ENCODE measurements at places on chromosomes 4 and X.
A peak's percentile ranks its signal among the peaks of the same experiment; 100 is the strongest.

DNA sequence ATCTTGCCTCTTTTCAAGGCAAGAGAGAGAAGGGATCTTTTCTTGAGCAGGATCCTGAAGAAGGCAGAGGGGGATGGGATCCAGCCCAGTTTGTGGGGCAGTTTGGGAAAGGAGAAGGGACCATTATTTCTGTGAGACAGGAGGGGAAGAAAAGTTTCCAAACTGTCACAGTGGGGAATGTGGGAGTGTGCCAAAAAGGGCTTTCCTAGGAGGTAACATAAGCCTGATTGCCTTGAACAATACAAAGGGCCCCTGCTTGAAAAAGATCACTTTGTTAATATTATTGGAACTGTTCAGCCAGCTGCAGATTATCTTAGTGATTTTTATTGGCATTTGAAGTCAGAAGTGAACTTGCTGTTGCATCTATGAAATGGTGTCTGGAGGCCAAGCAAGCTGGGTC lies 55.2 kb downstream of the MTM1 start:
- DNase-seq: no peak

GRCh38 chr4:47703008-47703407 lies 134.9 kb downstream of the CORIN start:
- no peak for DNase-seq

- no peak for DNase-seq
Observed at GRCh38 chr4:3340700-3341083, 47.9 kb downstream of the RGS12 start.

DNA sequence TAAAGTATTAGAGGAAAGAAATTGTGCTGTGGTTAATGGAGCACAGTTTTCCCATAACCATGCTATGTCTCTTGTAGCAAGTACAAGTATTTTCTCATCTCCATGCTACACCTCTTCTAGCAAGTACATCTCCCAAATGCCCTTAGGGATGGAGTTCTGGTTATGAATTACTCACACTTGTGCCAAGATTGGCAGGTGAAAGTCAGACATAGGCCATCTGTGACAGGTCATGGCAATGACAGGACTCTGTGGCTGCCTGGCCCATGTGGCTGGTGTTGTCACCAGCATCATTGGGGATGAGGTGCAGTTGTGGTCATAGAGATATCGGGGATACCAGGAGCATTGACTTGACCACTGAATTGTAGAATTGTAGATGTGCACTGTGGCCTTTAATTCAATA lies 310.2 kb downstream of the FAT4 start:
- no peak for DNase-seq

DNA sequence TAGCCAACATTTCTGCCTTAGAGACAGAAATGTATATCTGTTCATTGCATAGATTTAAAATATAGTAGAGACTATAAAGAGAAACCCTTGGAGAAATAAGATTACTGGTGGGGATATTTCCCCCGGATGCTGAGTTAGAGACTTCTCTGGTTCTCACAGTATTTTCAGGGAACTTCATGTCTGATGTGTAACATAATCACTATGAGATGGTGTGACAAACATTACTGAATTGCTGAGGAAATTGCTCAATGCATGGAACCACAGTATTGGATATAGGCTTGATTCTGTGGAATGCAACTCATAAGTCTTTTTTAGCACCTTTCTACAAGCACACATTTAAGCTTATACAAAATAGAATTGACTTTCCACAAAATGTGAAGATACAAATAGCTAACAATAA lies 152.7 kb downstream of the SOWAHB start:
- DNase-seq: no peak

- DNase-seq: no peak
Observed at GRCh38 chr4:18234108-18234507, 212.6 kb upstream of the LCORL start.

DNA sequence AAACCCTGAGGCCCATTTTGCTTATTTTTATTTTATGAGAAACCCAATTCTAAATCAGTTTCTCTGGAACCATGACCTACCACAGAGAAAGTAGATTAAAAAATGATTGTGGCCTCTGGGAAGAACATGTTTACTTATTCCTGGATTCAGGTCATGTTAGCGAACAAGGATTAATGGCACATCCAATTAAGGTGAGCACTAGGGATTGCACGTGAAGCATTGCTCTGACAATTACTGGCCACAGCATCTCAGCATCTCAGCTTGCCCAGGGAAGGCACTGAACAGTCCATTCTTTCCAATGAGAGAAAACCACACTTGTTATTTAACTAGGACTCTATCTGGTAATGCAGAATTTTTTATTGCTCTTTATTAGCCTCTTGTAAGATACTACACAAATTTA lies 119.8 kb downstream of the ZNF330 start:
- DNase-seq: no peak

- DNase-seq: no peak
Observed at GRCh38 chr4:100317032-100317864, 127.0 kb upstream of the DDIT4L start.

DNA sequence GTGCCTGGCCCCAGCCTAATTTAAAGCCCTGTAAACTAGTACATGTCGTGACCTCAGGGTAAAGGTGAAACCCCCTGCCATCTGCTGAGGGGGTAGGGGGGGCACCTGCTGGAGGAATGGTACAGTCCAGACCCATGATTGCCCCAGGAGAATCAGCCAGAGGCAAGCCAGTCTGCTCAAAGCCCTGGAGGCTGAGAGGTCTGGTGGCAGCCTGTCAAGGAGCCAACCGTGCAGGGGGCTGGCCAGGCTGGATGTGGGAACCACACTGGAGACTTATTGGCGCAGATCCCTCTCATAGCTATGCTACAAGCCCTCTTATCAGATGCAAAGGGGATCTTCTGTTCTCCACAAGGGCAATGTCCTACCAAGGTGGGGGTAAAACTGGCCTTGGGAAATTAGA lies 31.4 kb upstream of the PJA1 start:
- DNase-seq: no peak

GRCh38 chr4:10576236-10576635 lies 108.3 kb downstream of the CLNK start:
- no peak for DNase-seq

DNA sequence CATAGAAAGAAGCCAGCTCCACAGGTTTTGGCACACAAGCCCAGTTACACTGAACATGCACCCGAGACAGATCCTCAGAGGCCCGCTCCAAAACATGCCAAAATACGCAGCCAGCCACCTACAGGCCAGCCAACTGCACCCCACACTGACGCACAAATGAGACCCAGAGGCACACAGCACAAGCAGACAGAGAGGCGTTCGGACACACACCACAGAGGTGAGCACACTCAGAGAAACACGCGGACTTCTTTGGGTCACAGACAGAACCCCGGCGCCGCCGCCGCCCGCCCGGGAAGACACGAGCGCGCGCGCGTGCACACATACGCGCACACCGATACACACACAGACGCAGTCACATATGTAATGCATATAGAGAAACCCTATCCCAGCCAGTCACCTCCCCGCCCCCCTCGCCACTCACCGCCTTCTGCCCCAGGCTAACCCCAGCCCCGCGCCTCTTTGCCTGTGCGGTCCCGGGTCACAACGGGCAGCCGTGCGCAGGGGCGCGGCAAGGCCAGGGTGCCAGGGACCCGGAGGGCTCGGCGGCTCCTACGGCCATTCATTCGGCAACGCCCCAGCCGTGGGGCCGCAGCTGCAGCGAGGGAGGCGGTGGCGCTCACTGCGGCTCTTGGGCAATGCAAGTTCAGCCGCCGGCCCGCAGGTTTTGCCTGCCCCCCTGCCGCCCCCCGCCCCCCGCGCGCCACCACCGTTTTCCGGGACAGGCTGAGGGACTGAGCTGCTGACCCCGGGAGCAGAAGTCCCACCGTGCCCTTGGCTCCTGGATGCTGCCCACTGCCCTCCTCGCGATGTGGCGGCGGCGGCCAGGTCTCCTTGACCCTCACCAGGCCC lies 553 bp downstream of the SEPTIN6 start:
- peak; percentile 69 for DNase-seq

- DNase-seq: no peak
Observed at GRCh38 chr4:149113804-149114430, 671.7 kb upstream of the NR3C2 start.

GRCh38 chr4:875818-876423 lies 50.0 kb upstream of the CPLX1 start:
- DNase-seq: no peak

DNA sequence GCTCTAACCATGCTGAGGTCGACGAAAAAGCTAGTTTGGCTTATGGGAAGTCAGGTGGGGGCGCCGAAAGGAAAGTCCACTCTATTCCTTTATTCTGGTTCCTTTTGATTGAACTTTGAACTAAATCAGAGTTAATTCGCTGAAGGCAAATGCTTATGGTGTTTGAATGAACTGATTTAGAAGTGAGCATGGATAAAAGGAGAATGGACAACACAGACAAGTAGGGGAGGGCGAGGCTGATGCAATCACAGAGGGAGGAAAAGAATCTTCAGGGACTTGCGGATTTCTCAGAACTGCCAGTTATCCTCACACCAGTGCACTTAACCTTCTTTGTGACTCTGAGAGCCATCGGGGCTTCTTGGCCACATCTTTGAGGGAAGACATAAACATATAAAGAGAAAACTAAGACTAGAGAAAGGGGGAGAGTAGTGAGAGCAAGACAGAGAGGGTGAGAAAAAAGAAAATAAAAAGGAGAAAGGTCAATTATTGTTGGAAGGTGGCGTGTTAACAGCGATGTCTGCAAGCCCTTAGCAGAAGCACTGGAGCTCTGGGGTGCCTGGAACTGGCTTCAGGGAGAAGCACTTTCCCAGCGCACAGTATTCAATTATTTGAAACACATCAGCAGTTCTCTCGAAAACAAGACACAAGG lies 79.6 kb upstream of the PLAC1 start:
- no peak for DNase-seq

DNA sequence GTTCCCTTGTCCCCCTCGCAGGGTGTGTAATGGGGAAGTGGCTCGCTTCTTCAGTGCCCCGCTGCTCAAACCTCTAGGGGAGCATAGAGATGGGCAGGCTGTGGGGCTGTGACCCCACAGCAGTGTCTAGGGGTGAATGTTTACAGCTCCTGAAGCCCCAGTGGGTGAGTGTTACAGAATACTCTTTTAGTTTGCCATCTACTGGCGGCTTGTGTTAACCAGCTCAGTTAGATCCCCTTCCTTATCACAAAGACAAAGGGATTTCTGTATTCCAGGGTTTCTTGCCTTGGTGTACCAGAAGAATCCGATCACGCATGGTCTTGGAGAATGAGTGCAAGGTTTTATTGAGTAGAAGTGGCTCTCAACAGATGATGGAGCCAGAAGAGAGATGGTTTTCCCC lies 108.1 kb upstream of the IQCM start:
- no peak for DNase-seq

- no peak for DNase-seq
Observed at GRCh38 chr4:155413451-155413850, 36.7 kb upstream of the MAP9 start.

DNA sequence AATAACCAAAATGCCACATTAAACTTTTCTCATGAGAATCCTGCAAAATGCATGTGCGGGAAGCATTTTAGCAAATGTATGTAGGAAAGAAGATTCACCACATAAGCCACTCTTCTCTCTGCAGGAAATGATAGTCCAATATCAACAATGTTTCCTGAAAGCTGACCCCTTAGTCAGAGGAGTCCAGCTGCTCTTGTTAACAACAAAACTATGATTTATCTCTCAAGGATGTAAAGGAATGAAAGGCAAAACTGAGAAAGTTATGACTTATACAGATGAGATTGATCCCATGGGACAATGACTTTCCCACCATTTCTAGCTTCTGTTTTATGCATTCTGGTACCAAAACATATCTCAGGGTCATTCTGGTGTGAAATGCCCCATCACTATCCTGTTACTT lies 125.0 kb upstream of the EDNRA start:
- no peak for DNase-seq

DNA sequence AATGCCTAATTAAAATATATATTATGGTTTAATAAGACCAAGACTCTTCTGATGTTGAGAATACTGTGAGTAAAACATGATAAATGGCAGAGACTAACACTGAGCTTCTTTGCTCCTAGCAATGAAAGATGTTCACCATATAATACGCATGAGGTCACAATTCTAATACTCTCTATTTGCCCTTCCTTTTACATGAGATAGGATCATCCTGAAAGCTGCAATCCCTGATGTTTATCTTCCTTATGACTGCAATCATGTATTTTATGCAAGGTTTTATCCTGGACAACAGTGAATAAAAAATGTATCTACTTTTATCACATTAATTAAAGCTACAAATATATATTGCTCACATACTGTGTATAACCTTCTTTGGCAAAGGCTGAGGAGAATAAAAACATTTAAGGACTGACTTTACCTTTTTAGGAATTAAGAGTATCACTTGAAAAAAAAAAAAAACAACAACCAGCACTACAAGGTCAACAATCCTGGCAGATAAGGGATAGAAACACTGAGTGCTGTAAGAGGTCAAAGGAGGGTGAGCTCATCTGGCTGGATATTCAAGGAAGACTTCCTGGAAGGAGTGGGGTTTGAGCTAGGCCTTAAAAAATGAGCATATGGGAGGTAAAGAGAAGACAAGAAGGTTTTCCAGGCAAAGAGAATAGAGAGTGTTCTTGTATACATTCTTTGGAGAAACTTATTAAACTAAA lies 99.9 kb downstream of the AREG start:
- no peak for DNase-seq

GRCh38 chr4:5758741-5759140 lies 47.7 kb downstream of the EVC start:
- DNase-seq: no peak

DNA sequence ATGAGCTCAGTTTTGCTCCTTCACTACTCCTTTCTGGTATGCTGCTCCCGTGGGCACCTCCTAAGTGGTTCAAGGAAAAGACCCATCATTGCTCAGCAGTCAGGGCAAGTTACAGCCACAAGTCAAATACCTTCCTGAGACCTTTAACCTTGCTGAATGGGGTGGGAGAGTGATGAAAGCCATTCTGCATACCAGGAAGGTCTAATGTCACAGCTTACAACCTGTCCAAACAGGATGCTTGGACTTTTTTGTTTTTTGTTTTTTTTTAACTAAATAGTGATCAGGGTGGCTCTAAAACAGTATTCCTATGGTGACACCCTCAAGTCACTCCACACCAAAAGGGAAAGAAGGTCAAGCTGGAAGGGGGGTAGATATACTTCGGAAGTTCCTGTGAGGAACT lies 93.1 kb downstream of the GPC3 start:
- DNase-seq: no peak

GRCh38 chr4:60723796-60724195 lies 476.3 kb upstream of the ADGRL3 start:
- no peak for DNase-seq

- DNase-seq: no peak
Observed at GRCh38 chr4:6907658-6908191, 1.9 kb upstream of the TBC1D14 start.

- DNase-seq: no peak
Observed at GRCh38 chrX:106684207-106684606, 42.3 kb upstream of the RNF128 start.

DNA sequence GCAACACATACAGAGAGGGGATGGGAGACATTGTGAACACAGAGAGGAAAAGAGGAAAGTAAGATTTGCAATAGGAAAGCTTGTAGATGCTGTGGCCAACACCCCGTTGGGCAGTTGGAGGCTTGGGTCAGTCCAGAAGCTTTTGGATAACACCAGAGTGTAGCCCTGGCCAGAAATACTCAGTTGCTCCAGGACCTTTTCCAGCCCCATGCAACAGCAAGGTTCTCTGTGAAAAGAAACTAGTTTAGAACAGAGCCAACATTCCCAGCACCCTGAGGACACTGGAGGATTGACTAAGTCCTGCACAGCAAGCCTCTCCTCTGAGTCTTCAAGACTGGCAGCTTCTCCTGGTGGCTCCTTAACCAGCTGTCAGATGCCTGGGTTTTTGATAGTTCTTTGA lies 27.9 kb upstream of the NAF1 start:
- DNase-seq: no peak
